ENCODE measurements at places on chromosomes 7 and 10.

DNA sequence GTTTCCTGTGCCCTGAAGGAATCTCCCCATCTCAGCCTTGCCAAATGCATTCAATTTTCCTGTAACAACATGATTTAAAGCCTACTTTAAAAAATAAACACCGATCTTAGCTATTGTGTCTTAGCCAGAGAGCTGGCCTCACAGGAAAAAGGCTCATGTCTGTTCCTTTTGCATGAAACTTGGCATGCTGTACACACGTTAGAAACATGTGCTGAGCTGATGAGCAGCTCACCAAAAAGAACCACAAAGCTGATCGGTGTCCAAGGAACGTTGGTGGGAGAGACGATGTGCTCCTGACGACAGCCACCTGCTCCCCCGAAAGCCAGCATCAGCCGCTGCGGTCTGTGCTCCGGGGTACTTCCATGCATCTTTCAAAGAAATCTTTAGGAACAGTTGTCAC lies 135.9 kb downstream of the ADARB2 start:
- DNase-seq: no peak

DNA sequence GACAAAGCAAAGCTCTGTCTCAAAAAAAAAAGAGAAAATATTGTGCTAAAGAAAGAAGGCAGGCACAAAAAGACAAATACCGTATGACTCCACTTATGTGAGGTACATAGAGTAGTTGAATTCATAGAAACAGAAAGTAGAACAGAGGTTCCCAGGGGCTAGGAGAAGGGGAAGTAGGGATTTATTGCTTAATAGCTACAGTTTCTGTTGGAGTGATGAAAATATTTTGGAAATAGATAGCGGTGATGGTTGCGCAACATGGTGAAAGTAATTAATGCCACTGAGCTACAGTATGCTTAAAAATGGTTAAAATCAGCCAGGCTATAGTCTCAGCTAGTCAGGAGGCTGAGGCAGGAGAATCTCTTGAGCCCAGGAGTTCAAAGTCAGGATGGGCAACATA lies 18.5 kb upstream of the NPFFR1 start:
- DNase-seq: no peak

DNA sequence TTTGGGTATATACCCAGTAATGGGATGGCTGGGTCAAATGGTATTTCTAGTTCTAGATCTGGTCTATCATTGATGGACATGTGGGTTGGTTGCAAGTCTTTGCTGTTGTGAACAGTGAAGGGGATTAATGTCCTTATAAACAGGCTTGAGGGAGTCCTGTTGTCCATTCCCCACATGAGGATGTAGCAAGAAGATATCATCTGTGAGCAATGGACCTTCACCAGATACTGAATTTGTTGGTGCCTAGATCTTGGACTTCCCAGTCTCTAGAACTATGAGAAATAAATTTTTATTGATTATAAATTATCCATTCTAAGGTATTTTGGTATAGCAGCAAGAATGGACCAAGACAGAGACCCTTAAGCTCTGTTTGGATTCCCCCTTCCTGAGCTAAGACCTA lies 72.2 kb upstream of the RELN start:
- DNase-seq: no peak

- DNase-seq: no peak
Observed at GRCh38 chr10:48605786-48606529, 1.1 kb upstream of the ARHGAP22 start.

- no peak for DNase-seq
Observed at GRCh38 chr7:131014906-131015656, 281.1 kb upstream of the KLF14 start.

GRCh38 chr7:25995216-25995615 lies 156.8 kb upstream of the NFE2L3 start:
- no peak for DNase-seq

- DNase-seq: no peak
Observed at GRCh38 chr10:79354141-79354540, 6.9 kb downstream of the PPIF start.

DNA sequence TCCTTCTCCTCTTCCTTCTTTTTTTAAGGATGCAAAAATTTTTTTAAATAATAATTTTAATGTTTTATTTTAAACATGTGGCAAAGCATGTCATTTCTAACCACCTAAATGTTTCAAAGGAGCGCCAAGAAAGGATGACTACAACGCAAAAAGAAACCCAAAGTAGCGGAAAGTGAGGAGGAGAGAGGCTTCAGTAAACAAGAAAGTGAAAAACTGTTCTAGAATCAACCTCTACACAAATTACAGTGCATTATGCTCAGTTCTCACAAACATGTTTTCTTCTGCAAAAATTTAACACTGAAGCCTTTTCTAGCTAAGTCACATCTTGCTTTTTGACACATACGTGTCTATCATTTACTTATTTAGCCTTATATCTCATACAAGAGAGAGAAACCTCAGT lies 948.6 kb downstream of the GATA3 start:
- no peak for DNase-seq

GRCh38 chr10:18158773-18159265 lies 18.6 kb downstream of the CACNB2 start:
- no peak for DNase-seq

GRCh38 chr7:41877118-41877517 lies 174.2 kb upstream of the INHBA start:
- DNase-seq: no peak

DNA sequence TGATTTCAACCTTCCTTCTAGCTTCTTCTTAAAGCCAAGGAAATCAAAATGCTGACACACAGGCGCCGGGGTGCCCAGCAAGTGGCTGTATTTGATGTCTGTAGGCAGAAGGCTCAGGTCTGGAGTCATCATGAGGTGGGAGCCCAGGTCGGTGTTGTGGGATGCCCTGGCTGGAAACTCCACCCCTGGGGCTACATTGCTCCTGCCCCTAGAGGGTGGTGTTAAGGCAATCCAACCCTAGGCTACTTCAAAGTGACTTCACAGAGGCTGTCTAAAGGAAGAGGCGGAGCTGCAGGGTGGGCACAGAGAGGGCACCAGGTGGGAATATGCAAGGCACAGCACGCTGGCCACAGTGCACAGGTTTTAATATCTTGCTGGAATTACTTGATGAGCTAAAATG lies 200.9 kb downstream of the ADAM12 start:
- DNase-seq: no peak

GRCh38 chr10:129594811-129595210 lies 127.8 kb downstream of the MGMT start:
- DNase-seq: no peak

DNA sequence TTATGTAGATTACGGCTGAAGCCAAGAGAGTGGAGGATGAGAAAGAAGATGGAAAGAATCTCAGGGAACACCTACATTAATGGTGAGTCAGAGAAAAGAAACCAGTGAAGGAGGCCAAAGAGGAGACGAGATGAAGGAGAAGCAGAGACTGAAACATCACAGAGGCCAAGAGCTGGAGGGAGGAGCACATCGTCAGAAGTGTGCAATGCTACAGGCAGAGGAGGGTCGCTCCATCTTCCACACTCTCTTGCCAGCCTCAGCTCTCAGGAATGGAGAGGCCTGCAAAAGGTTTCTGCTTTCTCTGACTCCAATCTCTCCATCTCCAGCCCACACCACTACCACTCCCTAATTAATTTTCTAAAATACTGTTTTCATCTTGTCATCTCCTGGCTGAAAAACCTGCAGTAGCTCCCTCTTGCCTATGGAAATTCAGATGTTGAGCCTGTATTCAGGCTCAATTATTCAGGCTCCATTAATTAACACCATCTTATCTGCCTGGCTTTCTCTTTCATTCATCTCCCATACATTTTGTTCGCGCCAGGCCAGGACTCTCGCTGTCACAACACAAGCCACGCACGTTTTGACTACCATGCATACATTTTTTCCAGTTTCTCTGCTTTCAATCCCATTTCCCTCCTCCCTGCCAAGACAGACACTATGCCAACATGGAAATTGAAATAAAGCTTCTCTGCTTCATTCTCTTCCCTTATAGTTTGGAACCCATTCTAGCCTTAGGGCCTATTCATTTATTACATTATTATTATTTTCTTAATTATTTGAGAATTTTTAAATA lies 165.8 kb downstream of the INHBA start:
- no peak for DNase-seq

DNA sequence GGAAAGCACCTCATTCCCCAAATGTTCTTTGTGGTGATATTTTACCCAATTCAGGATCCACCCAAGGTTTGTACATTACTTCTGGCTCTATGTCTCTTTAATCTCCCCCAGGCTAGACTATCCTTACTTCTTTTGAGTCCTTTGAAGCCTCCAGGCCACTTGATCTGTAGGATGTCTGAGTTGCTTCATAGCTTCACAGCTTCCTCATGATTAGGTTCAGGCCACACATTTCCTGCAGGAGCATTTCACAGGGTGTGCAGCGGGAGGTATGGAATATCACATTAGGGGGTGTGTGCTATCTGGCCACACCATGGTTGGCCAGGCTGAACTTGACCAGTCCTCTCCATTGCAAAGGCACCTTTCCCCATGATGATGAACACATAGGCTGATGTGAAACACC lies 18.7 kb downstream of the TSPAN15 start:
- DNase-seq: no peak

GRCh38 chr10:97771055-97771891 lies 526 bp downstream of the SFRP5 start:
- no peak for DNase-seq

DNA sequence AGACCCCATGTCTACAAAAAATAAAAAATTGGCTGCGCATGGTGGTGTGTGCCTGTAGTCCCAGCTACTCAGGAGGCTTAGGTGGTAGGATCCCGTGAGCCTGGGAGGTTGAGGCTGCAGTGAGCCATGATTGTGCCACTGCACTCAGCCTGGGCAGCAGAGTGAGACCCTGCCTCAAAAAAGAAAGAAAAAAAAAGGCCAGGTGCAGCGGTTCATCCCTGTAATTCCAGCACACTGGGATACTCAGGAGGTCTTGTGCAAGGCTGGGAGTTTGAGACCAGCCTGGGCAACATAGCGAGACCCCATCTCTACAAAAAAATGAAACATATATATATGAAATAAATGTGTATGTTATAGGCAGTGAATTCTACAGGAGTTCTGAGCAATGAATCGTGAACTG lies 44.5 kb upstream of the UBE2H start:
- no peak for DNase-seq

Measured in stimulated activated CD4-positive, alpha-beta T cell treated with anti-CD3 and anti-CD28 coated beads, Interleukin-4, amount 100 ng/mL, for 1 hour (primary cell).